Left renal pelvis (tissue), 4 donors: ENCODE measurements at places on chromosomes 11 and 22.

DNA sequence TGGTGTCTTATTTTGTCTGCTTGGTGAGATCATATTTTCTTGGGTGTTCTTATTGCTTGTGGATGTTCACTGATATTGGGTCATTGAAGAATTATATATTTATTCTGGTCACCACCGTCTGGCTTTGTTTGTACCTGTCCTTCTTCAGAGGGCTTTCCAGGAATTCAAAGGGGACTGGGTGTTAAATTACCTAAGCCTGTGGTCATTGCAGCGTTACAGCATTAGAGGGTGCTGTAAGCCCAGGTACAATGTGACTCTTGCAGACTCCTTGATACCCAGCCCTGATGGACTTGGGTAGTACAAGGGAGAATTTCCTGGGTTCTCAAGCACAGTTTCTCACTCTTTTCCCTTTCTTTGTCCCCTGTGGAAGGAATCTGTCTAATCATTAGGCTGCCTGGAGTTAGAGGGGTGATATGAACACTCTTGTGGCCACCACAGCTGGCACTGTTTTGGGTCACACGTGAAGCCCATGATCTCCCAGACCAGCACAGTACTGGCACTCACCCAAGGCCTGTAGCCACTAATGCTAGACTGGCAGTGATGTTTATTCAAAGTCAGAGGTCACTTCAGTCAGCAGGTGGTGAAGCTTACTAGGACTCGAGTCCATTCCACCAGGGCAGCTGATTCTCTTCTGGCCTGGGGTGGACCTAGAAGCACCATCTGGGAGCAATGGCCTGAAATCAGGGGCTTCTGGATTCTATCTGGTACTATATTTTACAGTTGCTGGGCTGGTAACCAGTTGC lies 56.1 kb upstream of the NARS2 start:
- DNase-seq, result no peak

GRCh38 chr11:28566339-28567089 lies 458.3 kb downstream of the METTL15 start:
- DNase-seq, result no peak

DNA sequence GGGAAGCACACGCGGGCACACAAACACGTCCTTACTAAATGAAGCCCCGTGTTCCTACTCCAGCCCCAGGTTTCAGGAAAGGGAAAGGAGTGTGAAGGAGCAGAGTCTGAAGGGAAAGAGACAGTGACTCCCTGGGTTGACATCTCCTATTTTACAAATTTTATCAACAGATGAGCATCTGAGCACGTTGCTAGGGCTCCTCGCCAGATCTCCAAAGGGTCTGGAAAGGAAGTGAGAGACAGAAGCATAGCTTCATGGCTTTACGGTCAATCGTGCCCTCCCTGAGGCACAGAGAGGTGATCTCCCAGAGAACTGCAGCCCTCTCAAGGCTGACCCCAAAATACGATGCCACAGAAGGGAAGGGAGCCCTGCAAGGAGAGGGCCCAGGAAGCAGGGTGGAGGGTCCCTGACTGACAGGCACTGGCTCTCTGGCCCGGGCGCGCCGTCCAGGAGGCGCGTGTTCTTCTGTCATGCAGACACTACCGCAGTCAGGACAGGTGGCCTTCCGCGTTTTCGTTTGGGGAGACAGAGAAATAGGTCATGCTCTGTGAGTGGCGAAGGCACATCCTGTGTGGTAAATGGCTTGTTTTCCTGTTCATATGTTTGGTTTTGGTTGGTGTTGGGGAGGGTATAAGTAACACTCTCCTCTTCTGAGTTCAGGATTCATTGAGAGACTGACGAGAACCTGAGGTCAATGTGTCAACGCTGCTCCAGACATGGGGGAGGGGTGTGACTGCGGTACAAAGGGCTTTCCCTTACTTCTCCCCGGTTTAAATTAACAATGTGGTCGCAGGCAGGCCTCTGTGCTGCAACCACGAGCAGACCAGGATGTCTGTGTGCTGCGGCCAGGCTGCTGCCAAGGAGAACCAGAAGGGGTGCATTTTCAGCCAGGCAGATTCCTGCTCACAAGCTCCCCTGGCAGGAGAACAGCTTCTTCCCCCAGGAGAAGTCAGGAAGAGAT lies 813.3 kb downstream of the OPCML start:
- no peak for DNase-seq

DNA sequence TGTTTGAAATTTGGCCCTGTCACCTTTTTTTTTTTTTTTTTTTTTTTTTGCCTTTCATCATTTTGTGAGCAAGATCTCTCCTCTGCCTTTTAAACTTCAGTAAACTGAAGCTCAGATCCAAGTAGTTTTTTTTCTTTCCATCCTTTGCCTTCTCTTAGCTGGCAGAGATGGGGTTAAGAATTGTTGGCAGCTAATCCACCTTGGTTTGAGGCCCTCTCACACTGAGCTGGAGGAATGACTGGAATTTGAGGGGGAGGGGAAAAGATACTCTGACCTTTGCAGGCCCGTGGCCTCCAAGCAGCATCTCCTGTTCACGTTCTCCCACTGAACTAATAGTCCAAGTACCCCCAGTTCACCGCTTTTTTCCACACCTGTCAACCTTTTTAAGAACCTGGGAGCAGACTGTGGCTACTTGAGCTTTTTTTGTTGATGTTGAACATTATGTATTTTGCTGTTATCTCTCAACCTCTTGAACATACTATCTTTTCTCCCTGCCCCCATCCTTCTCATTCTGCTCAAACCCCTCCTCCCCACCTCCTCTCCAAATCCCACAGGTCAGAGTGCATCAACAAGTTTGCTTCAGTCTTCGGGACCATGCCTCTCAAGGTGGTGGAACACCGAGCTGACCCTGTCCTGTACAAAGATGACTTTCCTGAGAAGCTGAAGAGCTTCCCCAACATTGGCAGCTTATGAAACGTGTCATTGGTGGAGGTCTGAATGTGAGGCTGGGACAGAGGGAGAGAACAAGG lies 66.2 kb downstream of the ALX4 start:
- DNase-seq, result peak; percentile 27

DNA sequence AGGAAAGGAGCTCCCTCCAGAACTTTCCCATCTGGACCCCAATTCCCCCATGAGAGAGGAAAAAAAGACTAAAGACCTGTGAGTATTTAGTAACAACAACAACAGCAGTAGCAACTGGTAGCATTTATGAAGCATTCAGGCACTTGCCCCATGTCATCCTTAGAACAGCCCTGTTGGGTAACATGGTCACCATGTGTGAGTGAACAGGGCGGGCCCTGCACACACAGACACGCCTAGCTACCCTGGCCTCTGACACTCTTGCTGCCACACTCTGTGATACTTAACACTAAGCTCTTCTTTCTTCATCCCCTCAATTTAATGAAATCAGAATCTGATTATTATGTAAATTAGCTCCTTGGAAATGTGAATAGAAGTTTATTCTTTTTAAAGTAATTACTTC lies 26.1 kb upstream of the SLC25A18 start:
- DNase-seq, result no peak

DNA sequence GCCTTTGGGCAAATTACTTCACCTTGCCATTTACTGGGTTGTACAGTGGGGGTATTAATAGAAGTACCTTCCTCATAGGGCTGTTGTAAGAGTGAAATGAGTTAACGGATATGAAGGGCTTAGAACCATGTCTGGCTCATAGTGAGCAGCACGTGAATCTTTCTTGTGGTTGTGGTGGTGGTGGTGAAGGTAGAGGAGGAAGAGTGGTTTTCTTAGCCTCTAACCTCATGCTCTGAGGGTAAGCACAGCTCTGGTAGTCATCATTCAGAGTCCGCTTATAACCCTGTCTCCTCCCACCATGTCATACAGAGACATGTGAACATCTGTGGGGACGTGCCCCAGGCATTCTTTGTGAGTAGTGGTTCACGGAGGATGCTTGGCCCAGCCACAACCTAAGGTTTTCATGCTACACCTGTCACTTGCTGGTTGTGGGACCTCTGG lies 43.6 kb downstream of the TEAD1 start:
- no peak for DNase-seq

GRCh38 chr11:127027789-127028188 lies 27.2 kb upstream of the KIRREL3 start:
- DNase-seq, result no peak

DNA sequence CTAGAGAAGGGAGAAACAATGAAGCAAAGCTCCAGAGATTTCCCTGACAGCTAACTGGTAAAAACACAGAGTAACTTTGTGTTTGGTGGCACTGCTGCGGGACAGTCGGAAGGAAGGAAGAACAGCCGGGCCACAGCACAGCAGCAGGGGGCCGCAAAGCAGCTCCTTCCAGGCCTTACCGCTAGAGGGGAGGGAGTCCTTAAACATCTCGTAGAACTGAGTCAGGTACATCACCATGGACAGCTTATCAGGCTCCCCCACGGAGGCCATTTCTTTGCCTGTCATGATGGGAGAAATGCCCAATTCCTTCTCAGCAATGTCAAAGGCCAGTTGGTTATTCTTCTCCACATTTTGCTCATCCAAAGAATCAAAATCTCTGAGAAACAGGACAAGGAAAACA lies 114.6 kb upstream of the BID start:
- no peak for DNase-seq
